Tongue (tissue), 3 donors: ENCODE measurements at places on chromosomes 11 and 22. TPM values are rescaled to one million over a fixed set of nuclear protein-coding genes. Genes with fewer than 3 reads are reported as not detected.
A peak's percentile ranks its signal among the peaks of the same experiment; 100 is the strongest.

DNA sequence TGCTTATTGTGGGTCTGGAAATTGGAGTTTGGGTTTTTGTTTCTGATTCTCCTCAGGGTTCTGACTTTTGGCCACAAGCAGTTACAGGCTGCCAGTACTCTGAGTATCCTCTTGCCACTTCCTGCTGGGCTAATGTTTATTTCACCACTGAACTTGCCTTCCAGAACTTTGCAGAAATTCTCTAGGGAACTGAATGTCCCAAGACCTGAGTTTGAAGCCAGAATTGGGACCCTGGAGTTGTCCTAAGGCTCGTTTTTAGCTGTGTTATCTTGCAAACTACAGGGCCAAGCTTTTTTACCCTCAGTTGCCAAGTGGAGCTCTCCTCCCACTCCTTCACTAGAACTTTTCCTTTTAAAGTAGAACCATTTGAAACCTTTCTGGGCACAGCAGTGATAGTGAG, 89.9 kb downstream of the FAT3 start:
- no peak for DNase-seq

DNA sequence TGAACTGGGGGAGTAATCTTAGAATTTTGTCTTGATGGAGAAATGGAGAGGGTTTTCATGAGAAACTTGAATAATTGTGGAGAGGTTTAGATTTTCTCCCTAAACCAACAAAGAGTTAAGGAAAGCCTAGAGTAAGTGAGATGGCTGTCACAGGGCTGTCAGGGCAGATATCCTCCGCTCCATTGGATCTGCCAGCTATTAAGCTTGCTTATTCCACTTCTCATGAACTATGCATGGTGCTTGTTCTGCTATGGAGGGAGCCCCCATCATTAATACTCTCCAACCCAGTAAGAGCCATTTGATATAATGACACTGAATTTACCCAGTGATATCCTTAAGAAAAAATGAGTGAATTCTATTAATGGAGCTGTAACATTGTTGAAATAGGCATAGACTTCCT, 342.8 kb upstream of the MTNR1B start:
- no peak for DNase-seq

DNA sequence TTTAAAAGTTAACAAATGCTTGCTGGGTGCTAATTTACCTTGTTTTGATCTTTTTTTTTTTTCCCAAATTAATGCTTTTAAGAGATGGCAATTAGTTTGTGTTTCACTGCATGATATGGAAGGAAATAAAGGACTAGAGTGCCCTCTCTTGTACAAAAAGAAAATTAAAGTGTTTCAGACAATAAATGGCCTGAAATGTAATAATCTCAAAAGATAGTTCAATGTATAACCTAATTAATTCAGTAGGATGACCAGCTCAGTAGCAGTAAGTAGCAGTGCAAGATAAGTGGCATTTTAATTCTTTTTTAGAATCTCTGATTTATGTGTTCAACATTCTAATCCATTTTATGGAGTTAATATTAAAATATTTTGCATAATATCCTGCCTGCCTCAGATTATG, 39.9 kb upstream of the MYO18B start:
- peak; percentile 72 for DNase-seq

DNA sequence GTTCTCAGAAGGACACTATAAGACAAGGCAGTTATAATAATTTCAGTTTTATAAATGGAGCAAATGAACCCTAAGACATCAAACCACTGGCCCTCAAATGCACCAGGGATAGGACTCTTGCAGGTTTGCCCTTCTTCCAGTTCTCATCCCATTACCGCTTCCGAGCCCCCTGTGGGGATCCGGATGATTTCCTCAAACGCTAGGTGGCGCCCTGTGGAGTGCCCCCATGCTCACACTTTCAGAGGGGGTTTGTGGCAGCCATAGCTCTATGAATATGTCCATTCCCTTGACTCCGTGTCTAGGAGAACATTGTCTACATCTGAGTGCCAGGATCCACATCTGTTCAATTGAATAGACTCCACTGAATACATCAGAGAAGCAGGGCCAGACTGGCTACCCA, 816.3 kb downstream of the NTM start:
- no peak for DNase-seq

DNA sequence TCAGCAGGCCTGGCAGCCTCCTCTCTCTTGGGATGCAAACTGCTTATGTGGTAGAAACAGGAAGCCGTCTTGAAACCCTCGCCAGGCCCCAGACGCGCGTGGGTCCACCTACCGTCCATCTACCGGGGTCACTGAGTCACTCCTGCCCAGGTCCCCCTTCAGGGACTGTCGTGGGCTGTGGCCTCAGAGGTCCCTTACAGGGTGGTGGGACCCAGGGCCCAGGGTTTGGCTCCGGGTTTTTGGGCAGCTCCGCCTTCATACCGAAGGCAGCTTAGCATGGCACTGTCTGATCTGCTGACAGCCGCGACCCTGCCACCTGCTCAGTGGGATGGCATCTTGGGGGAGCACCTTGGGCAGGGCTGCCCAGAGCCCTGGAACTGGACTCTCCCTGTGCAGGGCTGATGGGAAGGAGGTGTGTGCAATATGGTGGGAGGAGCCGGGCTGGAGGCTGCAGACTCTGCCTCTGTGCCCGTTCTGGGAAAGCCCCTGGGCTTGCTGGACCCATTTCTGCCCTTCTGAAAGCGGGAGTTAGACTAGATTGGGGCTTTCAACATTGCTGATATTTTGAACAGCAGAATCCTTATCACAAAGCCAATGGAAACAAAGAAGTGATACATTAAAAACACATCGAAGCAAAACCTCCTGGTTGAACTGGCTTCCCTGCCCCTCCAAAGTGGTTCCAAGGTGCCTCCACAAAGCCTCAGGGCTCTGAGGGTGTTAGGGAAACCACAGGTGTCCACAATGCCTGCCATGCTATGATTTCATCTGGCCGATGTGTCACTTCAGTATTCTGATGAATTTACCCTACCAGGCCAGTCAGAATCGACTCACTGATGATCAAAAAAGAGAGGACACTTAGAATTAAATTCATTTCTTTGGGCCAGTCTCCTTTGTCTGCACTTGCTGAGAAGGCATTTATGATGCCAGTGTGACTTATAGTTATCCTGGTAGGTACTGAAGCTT, 316.5 kb downstream of the KIRREL3 start:
- no peak for DNase-seq

Gene YPEL4
- 1.1 TPM for total RNA-seq

- no peak for DNase-seq
These were observed 242.0 kb downstream of the SBF2 start for GRCh38 chr11:10051868-10052586.

Gene KRTAP5-1
- total RNA-seq: not detected

DNA sequence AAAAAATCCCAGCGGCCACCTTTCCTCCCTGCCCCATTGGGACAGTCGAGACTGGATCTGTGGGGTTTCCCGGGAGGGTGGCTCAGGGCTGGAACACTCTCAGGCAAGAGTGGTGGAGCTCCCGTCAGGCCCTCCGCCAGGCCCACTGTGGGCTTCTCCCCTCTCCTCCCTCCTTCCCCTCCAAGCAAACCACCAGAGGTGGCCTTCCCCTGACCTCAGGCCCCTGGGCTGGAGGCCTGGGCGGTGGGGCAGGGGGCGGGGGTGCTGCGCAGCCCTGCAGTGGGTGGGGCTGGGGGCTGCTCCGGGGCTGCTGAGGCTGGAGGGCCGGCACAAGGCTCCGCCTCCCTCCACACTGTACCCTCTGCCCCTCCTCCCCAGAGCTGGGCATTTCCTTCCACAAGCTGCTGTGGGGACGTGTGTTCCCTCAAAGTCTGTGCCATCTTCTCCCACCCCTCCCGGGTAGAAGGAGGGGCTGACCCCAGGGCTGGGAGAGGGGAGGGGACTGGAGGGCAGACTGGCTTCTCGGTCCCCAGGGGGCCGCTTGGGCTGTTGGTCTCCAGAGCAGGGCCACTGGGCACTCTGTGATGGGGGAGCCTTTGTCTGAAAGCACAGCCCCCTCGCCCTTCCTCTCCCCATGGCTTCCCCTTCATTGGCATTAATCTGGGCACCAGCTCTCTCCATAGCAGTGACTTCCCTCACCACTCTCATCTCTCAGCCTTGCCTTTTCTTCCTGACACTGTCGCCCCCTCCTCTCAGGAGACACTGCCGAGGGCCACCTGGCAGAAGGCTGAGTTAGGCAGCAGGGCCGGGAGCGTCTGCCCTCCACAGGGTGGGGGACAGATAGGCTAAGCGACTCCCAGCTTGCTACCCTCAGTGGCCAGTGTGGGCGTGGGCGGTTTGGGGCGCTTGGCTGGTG, 7.1 kb downstream of the RCOR2 start:
- peak; percentile 73 for DNase-seq

DNA sequence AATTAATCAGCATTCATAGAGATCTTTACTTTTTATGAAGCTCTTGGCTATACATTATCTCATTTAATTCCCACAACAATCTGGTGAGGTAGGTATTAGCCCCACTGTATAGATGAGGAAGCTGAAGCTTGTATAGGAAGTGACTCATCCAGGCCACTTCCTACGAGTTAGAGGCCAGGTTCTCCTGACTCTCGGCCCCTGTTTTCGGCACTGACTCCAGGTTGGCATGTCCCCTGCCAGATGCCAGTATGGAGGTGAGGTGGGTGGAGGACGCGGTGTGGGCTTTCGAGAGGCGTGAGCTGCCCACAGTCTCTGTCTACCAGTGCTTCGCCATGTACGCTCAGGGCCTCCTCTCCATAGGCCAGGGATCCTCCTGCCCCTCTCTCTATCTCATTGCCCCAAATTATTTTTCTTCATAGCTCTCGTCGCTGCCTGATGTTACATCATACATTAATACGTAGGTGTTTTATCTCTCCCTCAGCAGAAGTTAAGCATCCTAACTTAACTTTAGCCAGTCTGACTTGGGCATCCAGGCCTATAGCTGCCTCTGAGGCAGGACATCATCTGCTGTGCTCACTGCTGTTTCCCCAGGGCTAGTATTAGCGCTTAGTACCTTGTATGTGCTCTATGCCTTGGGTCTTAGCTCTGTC, 9.0 kb downstream of the DGAT2 start:
- DNase-seq: no peak

DNA sequence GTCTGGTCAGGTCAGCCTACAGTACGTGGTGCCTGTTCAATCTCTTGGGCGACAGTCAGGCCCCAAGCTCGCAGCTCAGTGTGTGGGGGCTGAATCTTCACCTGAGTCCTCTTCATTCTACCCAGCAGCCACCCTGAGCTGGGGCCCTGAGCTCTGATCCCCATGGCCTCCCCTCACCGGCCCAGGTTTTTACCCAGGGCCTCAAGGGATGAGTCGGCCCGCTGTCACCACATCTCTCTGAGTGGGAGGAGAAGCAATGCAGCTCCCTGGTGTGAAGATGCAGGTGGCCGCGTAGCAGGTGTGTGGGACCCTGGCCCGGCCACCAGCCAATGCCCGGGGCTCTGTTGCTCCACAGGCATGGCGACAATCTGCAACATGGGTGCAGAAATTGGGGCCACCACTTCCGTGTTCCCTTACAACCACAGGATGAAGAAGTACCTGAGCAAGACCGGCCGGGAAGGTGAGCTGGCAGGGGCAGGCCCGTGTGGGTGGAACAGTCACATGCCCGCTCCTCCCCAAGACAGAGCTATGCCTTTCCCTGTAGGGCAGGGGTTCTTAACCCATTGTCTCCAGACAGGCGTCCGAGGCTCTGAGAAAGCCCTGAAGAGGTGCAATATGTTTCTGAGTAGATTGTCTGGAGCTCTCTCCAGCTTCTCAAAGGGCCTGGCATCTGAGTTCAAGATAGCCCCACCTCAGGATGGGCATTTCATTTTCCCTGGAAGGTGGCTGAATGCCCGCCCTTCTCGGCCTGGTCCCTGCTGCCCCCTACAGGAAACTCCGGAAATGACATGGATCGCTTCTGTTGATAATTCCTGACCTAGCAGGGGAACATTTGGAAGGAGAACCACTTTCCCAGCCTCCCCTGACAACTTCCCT, 26.9 kb downstream of the POLR3H start:
- peak; percentile 82 for DNase-seq

- DNase-seq: no peak
These were observed 3.9 kb downstream of the CRYBB2 start for GRCh38 chr22:25223269-25223850.
